ENCODE measurements at places on chromosomes 2 and 18. TPM values are rescaled to one million over a fixed set of nuclear protein-coding genes. Genes with fewer than 3 reads are reported as not detected.

The DNAH7 gene
- polyA plus RNA-seq: 1.1 TPM

The SNORC gene
- 1.9 TPM for polyA plus RNA-seq

The TMEM163 gene
- 1.3 TPM for polyA plus RNA-seq

The SERPINB11 gene
- not detected for polyA plus RNA-seq

The EFHD1 gene
- polyA plus RNA-seq: 6.4 TPM

The GNLY gene
- not detected for polyA plus RNA-seq

The CD28 gene
- polyA plus RNA-seq: not detected

The SERPINB13 gene
- polyA plus RNA-seq: not detected

The SRD5A2 gene
- polyA plus RNA-seq: not detected

The REEP1 gene
- polyA plus RNA-seq: 1.8 TPM

The GALNT14 gene
- polyA plus RNA-seq: 5.6 TPM

The CFAP221 gene
- polyA plus RNA-seq: 0.65 TPM

The HOXD9 gene
- polyA plus RNA-seq: not detected

The CNGA3 gene
- not detected for polyA plus RNA-seq

The DNAJC5G gene
- not detected for polyA plus RNA-seq

The RAPGEF4 gene
- polyA plus RNA-seq: 1.7 TPM

The RGPD3 gene
- polyA plus RNA-seq: not detected

The PAIP2B gene
- 7.6 TPM for polyA plus RNA-seq

The SLC8A1 gene
- polyA plus RNA-seq: 2.5 TPM

The B3GNT7 gene
- polyA plus RNA-seq: 47.1 TPM

The SLC40A1 gene
- polyA plus RNA-seq: 0.10 TPM

The CYP1B1 gene
- 2.4 TPM for polyA plus RNA-seq

The GPR39 gene
- polyA plus RNA-seq: 0.17 TPM

The ALPI gene
- polyA plus RNA-seq: not detected

The GPAT2 gene
- 1.4 TPM for polyA plus RNA-seq

The GPR17 gene
- polyA plus RNA-seq: not detected

The PLEKHH2 gene
- 5.4 TPM for polyA plus RNA-seq

The NEU4 gene
- polyA plus RNA-seq: 0.29 TPM

The NDC80 gene
- polyA plus RNA-seq: 48.3 TPM

The KIF5C gene
- polyA plus RNA-seq: 37.8 TPM

The ADGRF3 gene
- polyA plus RNA-seq: 0.57 TPM

The ASIC4 gene
- polyA plus RNA-seq: 0.40 TPM

The NTSR2 gene
- polyA plus RNA-seq: not detected

The POMC gene
- 8.5 TPM for polyA plus RNA-seq

The PLEK gene
- polyA plus RNA-seq: 0.06 TPM

The CERKL gene
- 0.35 TPM for polyA plus RNA-seq

The CNRIP1 gene
- 5.9 TPM for polyA plus RNA-seq

The TMEM169 gene
- polyA plus RNA-seq: 1.4 TPM

The ACTR3 gene
- polyA plus RNA-seq: 63.7 TPM

The FABP1 gene
- polyA plus RNA-seq: not detected

The ARHGAP25 gene
- polyA plus RNA-seq: 2.0 TPM

Measured in GM23338 (cell line).